Tibial nerve (tissue), 4 donors: ENCODE measurements at places on chromosomes 1 and 21.

DNA sequence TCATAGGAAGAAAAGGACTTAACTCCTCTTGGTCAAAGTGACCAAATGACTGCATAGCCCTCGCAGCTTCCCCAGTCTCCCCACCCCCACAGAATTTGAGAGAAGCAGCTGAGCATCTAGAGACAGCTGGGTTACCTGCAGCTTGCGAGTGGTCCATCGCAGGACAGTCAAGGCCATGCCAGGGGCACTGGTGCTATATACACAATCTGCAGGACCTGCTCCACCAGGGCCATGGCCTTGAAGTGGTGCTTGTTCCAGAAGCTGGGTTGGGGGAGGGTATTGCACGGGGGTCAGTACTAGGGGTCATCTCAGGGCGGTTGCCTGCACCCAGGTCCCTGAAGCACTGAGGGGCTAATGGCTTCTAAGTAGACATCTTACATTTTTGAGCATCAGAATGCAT, 10.4 kb downstream of the MRTO4 start:
- no peak for DNase-seq

GRCh38 chr1:175922254-175922881, 179.0 kb upstream of the TNR start:
- DNase-seq = no peak

DNA sequence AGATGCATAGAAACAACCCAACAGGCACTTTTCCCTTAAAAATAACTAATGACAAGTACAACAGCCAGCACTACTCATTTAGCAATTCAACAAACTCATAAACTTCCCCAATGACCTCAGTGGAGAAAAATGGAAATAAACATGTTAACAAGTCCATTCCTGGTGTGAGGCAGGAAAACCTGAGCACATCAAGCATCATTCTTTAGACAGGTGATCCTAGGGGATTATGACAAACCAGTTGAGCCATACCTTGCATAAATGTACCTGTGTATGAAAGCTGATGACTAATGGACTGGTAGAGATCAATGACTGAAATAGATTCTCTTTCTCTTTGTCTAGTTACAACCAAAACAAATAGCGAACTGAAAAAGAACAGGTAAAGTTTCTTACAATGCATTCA, 7.0 kb downstream of the COL24A1 start:
- no peak for DNase-seq

DNA sequence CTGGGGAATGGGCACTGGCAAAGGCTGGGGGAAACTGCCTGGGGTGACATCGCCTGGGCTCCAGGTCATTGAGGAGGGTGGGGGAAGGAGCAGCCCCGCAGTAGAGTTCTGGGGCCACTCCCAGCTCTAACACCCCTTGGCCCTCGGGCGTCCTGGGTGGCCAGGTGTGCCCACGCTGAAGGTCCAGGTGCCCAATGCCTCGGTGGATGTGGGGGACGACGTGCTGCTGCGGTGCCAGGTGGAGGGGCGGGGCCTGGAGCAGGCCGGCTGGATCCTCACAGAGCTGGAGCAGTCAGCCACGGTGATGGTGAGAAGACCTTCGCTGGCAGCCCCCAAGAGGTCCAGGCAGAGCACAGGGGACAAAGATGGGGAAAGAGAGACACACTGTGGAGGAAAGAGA, 7.7 kb downstream of the NTRK1 start:
- DNase-seq = no peak

DNA sequence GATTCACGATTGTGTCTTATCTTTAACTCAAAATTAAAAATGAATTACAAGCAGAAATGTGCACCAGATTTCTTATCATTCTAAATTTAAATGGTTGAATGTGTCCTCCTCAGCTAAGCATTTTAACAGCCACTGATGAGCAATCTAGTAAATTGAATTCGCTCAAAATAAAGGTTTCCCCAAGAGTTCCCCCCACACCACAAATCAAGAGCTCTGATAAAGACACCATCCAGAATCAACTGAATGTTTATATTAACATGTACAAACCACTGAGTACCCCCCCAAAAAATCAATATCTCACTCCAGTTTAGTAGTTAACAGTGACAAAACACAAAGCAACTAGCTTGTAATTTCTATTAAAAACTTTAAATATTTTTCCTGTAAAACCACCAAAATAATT, 1.9 kb downstream of the GPBP1L1 start:
- DNase-seq = no peak
